ENCODE measurements at places on chromosomes 7 and 10. TPM values are rescaled to one million over a fixed set of nuclear protein-coding genes. Genes with fewer than 3 reads are reported as not detected.
A peak's percentile ranks its signal among the peaks of the same experiment; 100 is the strongest.

CELF2 gene
- total RNA-seq: 68.3 TPM

GRCh38 chr10:125646311-125646710 lies 36.7 kb downstream of the TEX36 start:
- no peak for DNase-seq

GRCh38 chr10:65670087-65670486 lies 1255.7 kb upstream of the LRRTM3 start:
- DNase-seq: no peak

GRCh38 chr7:158239290-158239981 lies 348.2 kb downstream of the PTPRN2 start:
- DNase-seq: peak; percentile 27

DNA sequence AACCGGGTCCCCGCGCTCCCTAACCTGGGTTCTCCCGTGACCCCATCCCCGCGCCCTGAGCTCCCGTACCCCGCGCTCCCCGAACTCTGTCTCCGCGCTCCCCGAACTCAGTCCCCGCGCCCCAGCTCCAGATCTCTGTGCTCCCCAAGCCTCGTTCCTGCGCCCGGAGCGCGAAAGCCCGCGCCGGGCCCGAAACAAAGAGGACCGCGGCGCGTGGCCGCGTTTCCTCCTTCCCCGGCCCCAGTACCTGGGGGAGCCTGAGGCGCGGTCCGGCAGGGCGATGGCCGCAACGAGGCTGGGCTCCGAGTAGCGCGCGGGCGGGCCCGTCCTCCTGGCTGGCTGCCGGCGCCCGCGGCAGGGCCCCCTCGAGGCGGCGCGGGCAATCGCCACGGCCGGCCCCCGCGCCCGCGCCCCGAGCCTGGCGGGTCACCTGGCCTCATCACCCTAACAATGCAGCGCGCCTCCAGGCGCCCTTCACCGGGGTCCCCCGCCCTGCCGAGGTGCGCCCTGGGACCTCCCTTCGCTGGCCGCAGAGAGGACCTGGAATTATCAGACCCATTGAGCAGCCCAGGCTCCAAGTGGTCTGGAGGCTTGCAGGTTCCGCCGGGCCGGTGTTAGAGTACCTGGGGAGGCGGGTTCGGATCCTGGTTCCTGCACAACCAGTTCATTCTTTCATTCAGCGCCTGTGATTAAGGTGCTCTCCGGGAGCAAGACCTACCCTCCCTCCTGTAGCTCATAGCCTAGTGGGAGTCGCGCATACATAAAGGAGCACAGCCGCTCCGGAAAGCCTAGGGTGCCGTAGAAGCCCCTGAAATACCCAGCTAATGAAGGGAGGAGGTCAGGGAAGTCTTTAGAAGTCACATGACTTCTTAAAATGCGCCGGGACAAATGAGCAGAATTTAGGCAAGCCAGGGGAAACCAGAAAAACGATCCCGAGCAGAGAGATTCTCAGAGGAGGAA lies at the start of gene TNS3:
TNS3 (minus strand) TSS at position 308 of the 960 bp plus-strand sequence. CDS start 142,475 bp downstream, outside the sequence.
- peak; percentile 80 for DNase-seq

DNA sequence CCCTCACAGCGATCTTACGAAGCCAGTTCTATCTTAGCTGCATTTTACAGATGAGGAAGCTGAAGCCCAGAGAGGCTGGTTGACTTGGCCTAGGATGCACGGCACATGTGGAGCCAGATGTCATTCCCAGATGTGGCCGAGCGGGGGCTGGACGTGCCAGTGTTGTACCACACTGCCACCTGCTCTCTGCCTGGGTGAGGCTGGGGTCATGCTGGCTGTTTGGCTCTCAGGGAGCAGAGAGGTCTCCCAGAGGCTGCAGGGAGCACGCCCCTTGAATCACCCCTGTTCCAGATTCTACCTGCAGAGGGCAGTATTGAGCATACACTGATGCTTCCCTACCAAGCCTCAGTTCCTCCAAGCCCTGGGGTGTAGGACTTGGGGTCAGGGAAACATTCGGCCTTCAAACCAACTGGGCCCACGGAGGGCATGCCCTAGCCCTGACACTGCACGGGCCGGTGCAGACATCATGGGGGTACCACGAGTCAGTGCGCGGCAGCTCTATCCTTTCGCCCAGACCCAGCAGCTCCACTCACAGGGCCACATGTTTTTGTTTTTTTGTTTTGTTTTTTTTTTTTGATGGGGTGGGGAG lies 3.8 kb upstream of the GTF2IRD1 start:
- peak; percentile 29 for DNase-seq

GRCh38 chr7:101688183-101688831 lies 59.2 kb upstream of the MYL10 start:
- DNase-seq: peak; percentile 91

- no peak for DNase-seq
Observed at GRCh38 chr10:72079356-72079755, 9.0 kb downstream of the SPOCK2 start.

GRCh38 chr10:78247821-78248220 lies 214.2 kb downstream of the RPS24 start:
- DNase-seq: no peak

DNA sequence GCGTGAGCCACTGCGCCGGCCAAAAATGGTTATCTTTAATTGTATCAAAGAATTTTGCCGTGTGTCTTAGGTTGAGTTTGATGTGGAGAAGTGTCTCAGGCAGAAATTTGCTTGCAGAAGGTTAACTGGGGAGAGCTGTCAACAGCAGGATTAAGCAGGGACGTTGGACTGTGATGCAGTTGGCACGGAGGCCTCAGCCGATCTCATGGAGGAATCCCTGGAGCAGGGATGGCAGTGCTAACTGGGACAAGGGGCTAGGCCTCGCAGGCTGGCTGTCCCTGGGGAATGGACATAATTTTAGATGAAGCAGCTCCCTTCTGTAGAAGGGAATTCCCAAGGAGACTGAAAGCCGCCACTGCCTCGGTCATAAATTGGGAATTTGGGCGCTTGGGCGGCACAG lies 12.3 kb upstream of the KIF5B start:
- peak; percentile 39 for DNase-seq

DNA sequence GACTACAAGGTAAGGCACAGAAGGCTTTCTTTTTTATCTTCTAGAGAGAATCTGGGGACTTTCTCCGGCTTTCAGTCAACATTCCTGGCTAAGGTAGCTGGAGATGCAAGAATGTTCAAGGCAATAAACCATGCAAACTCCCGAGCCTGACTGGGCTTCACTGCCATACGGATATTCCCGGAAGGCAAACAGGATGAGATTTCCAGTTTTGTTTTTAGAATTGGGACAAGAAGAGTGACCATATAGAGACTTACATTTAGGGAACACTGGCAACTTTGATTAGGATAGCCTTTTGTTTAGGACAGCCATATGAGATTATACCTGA lies 269 bp downstream of the CALD1 start:
- DNase-seq: no peak

DNA sequence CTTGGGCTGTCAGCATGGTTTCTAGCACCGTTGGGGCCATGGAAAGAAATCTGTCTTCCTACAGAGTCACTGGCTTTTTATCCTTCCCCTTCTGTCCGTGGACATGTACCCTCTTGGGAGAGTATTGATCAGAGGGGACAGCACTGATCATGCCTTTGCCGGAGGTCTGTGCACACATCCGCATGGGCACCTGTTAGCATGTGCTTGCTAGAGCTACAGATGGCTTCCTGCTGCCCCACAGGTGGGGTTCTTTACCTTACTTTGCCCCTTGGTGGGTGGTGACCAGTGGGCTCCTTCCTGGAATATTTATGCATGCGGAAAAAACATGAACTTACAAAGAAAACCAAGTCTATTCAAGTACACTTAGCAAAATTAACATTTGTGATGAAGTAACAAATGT lies 24.9 kb downstream of the RPS24 start:
- no peak for DNase-seq

CCDC172 gene
- total RNA-seq: not detected

DNA sequence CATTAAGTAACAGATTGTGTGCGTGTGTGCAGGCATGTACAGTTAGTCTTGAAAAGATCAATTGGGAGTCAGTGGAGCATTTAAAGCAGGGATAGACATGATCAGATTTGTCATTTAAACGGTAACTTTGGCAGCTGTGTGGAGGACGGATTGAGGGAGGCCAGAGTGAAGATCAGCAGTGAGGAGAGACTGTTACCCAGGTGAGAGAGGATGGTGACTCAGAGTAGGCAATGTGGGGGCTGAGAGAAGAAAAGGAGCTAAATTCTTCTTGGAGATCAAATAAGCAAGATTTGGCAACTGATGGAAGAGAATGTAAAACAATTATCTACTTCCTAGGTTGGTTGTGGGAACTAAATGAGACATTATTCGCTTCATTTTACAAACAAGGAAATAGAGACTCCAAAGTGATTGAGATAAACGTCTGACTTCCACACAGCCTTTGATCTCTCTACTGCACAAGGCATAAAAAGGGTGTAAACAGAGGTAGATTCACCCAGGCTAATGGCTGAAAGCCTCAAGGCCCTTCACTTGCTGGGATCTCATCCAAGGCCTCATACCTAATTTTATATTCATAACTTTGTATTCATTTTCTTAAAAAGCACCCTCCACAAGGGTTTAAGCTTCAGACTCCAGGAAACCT lies 665.1 kb upstream of the GALNT17 start:
- no peak for DNase-seq

DNA sequence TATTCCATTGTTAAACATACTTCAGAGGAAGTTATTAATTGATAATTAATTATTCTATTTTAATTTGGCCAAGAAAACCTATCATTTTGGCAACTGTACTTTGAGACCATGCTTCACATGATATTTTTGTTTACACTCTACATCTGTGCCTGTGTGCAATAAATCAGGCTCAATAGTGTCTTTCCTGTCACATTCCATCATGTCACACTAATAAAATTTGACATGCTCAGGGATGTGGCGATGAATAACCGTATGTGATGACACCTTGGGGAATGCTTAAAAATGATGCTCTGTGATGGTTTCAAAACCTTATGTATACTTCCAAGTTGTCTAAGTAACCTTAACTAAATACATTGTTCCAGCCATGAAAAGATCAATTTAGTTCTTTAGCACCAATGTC lies 364.6 kb upstream of the TEX47 start:
- DNase-seq: no peak

DNA sequence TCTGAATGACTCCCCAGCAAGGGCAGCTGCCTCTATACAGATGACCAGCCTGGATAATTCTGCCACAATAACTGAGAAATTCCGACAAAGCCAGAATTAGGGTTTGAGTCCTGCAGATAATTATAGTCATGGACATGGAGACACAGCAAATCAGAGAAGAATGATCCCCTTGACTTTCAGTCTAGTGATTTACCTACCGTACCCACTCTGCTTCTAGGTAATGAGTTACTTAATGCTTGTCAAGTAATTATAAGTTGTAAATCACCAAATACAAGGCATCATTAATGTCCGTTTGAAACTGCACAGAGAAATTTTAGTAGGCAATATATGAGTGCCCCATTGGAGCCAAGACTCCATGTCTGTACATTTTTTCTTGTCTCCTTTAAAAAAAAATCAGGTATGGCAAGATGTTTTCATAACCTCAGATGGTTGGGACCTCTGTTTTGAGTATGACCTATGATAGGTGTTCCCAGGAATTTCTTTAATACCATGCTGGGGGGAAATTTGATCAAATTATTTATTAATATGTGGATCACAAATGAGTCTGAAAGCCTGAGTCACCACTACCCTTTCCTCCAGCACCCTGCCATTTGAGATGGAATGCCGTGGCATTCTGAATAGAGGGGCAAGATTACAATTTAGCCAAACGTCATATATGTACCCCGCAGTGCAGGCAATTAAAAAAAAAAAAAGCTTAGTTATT lies 5.5 kb upstream of the ARID5B start:
- no peak for DNase-seq

DNA sequence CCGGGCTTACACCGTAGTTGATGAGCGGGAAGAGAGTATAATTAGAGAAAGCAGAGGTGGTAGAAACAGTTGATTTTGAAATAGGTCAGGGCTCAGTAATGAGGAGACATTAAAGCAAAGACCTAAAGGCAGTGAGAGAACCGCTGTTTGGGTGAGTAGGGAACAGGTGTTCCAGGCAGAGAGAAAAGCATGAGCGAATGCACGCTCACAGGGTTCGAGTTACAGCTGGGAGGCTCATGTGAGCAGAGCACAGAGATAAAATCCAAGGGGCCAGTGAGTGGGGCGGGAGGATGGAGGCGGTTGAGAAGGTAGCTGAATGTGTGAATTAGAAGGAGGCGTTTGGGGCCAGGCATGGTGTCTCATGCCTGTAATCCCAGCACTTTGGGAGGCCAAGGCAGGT lies 39.9 kb downstream of the APBB1IP start:
- no peak for DNase-seq

DNAH11 gene
- 0.12 TPM for total RNA-seq

ELFN1 gene
- 12.0 TPM for total RNA-seq

GRCh38 chr7:29217113-29217512 lies 22.5 kb downstream of the CHN2 start:
- no peak for DNase-seq

PLEKHS1 gene
- not detected for total RNA-seq

DNA sequence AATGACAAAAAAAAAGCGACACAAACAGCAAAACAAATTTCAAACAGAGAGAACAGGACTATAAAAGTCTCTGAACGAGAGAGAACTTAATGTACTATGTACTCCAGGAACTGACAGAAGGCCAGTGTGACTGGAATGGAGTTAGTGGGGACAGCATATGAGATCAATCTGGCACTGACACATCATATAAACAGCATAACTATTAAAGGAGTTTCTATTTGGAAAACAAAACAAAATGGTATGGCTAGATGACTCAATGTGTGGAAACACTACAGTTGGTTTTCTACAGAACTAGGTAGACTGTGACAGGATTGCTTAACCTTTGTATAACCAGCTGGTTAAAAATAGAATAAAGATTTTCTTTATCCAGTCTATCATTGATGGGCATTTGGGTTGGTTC lies 232.9 kb upstream of the KAT6B start:
- DNase-seq: no peak

DNA sequence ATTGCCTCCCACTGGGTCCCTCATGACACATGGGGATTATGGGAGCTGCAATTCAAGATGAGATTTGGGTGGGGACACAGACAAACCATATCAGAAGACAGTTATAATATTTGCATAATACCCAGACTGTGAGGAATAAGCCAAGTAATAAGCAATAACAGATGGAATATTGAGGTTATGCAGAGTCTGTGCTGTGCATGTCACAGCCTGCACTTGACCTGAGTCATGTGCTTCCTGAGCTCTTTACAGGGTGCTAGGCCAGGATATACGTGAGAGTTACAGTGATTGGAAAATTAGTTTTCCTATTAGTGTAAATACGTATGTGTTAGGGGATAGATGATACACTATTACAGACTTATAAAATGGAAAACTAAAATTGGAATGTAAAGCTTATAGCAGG lies 288.7 kb downstream of the SDK1 start:
- DNase-seq: no peak

DNA sequence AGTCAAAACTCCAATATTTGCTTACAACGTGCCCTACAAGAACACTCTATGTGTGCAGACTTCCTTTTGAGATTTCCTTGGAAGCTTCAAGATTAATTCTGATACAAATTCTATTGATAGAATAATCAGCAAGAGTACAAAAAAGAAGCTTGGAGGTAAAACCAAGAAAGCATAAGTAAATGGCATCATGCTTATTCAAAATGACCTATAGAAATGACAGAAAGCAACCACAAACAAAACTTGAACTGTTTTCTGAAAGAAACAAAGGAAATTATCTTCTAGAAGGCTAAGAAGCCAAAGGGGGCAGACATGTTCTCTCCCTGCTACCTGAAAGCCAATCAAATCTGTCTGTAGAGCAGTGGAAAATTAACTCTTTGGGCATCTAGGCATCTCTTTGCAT lies 73.0 kb downstream of the CTNNA3 start:
- no peak for DNase-seq
